Naive B cell (primary cell): ENCODE measurements at places on chromosomes 3 and 15.

GRCh38 chr15:73924171-73924921 is 1.9 kb upstream of the LOXL1 start:
- DNase-seq: no peak

DNA sequence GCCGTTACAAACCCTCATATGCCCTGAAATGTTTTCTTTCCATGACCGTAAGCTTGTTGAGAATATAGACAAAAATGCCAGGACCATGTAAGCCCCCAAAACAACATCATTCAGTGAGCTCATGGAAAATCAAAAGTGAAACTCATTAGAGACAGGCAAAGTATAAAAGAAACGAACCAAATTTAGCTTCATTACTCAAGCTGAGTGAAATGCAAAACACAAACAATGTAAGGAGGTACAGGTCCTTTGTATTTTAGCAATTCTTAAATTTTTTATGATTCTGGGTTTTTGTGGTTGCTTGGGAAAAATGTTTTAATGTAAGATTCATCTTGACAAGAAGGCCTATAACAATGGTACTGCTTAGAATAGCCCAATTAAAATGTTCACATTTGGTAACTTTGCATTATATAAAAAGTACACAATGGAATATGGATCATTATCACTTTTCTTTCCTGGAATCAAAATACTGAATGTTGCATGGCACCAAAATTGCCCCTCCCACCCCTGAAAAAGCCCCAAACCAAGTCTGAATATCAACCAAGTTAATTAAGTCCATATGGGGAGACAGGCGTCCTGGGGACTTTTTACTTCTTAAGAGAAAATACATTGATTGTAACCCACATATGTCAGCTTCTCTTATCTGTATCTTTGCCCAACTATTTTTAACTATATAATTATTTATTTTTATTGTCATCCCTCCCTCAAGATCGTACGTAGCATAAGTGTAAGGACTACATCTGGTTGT is 247.7 kb upstream of the CDIN1 start:
- DNase-seq: no peak

DNA sequence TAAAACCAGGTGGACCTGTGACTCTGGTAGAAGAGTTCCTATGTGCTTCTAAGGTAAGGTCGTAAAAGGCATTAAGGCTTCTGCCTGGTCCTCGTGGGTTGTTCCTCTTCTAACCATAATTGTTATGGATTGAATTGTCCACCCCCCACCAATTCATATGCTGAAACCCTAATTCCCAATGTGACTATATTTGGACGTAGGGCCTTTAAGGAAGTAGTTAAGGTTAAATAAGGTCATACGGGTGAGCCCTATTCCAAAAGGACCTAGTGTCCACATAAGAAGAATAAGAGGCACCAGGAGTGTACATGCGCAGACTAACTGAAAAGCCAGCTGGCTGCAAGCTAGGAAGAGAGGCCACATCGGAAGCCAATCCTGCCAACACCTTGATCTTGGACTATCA is 1.9 kb downstream of the ADPGK start:
- DNase-seq: no peak

DNA sequence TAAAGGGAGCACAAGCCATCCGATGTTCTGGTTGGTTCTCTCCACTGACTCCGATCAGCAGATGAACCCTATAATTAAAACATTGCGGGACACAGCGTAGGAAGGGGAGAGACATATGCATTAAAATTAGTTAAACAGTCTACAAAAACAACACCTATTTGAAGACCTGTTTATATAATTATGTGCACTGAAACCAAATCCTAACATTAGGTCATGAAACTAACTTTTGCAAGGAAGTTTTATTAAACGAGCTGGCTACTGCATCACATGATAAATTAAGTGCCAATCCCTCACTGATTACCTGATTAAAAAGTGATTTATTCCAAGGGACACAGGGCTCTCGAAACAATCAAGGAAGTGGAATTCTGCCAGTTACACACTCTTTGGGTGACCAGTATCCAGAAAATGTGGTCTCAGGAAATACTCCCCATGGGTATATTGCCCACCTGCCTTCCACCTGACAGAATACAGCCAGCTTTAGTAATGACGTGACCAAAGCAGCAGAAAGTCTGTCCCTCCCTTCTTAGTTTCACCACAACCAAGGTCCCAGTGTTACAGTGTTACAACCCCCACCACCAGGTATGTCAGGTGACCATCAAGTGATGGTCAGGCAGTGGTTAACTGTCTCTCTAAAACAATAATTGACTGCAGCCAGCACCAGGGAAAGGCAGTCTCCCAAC is 69.5 kb downstream of the HERC1 start:
- DNase-seq: no peak
